Lung microvascular endothelial cell (primary cell): ENCODE measurements at places on chromosomes 16 and 17. TPM values are rescaled to one million over a fixed set of nuclear protein-coding genes. Genes with fewer than 3 reads are reported as not detected.

The NHLRC4 gene
- 2.0 and 2.4 TPM in 2 replicates for total RNA-seq

The P2RX1 gene
- total RNA-seq: not detected in 2 replicates

The KRT27 gene
- total RNA-seq: not detected in 2 replicates

The KCNJ2 gene
- 0.79 and 3.5 TPM in 2 replicates for total RNA-seq

The GH2 gene
- not detected in 2 replicates for total RNA-seq

GRCh38 chr17:71505200-71505599, 615.6 kb upstream of the SOX9 start:
- DNase-seq: no peak

DNA sequence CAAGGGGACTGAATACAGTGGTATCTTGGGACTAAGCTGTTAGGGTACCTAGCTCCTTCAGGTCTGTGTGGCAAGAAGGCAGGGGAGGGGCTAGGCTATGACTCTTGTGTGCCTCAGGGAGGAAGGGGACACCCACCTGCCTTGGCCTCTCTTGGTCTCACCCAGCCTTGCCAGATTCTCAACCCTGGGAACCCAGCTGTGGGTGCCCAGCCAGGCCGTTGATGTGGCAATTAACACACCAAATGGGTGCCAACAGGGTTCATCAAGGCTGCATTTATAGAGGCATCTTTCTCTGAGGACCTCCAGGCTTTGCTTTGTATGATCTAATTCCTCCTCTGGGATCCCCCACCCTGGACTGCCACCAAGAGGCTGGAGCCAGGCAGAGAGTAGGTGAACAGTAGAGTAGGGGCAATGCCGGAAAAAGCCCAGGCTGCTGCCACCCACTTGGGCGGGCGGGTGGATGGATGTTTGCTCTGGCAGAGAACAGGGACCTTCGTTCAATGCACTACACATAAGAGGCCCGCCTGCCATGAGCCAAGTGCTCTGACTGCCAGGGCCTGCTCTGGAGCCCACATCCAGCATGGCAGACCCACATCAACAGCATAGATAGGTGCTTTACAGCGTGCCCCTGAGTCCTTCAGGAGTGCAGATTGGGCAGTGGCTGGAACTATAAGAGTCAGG, 3.2 kb upstream of the ASB16 start:
- no peak for DNase-seq

- no peak for DNase-seq
Observed at GRCh38 chr16:60741810-60742209, 1294.4 kb downstream of the CDH8 start.

GRCh38 chr16:14538604-14539003, 91.5 kb downstream of the PARN start:
- no peak for DNase-seq

- DNase-seq: peak; percentile 22
Observed at GRCh38 chr17:2710071-2710802, 1.3 kb downstream of the CLUH start.

DNA sequence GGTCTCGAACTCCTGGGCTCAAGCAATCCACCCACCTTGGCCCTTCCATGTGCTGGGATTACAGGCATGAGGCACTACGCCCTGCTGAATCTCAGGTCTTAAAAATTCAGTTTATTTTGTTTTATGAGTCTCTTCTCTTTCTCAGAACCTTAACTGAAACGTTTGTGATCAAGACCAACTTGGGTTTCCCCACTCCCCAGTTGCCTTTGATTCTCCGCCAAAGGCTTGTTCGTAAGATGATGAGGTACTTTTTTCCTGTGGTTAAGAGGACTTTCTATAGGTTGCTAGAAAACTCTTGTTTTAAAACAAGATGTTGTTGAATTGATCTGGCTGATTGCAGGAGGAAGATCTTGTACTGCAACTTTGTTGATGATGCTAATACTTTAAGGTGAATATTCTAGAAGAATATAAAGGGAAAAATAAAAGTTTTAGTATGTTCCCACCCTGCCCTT, 11.7 kb downstream of the ABCC1 start:
- DNase-seq: no peak

GRCh38 chr17:78818932-78819331, 21.7 kb downstream of the USP36 start:
- DNase-seq: peak; percentile 92

DNA sequence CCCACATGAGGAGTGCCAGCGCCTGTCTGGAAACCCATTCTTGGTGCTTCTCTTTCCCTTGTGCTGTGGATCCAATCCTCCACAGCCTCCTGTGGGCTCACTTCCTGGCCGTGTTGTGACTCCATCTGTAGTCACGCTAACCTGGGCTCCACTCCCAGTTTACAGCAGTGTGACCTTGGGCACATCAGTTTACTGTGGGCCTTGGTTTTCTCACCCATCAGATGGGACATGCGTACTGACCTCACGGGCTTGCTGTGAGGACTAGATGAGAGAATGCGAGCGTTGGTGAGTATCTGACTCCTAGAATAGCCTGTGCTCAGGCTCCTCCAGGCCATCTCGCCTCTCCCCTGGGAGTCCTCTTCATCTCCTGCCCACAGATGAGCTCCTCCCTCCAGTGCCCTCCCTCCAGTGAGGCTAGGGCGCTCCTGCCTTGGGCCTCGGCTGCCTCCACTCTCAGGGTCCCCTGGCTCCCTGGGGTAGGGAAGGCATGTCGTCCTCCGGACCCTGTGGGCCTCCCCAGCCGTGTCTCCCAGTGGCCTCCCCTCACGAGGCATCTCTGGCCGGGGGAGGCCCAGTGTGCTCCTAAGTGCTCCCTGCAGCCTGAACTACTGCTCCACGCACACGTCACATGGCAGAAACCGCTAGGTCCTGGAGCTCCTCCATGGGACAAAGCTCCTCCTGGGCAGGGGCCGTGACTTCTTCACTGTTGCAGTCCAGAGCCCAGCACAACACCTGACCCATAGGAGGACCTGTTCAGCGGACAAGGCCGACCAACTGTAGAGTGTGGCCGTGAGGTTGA, 5.2 kb upstream of the FOXJ1 start:
- peak; percentile 22 for DNase-seq

DNA sequence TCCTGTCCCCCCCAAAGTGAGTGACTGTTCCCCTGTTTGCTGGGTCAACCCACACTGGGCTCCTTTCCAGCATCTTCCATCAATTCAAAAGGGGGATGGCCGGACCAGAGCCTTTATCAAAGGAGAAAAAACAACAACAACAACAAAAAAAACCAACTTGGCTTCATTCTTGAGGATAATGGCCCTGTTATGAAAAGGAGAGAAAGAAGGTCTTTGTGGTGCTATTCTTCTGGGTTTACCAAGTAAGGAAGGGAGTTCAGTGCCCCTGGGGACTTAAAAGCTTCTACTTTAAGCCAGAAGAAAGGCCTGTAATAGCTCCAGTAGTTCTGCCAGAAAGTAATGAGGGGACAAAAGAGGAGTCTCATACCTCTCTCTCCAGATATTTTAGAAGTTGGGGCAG, 71.5 kb downstream of the RGS9 start:
- no peak for DNase-seq

DNA sequence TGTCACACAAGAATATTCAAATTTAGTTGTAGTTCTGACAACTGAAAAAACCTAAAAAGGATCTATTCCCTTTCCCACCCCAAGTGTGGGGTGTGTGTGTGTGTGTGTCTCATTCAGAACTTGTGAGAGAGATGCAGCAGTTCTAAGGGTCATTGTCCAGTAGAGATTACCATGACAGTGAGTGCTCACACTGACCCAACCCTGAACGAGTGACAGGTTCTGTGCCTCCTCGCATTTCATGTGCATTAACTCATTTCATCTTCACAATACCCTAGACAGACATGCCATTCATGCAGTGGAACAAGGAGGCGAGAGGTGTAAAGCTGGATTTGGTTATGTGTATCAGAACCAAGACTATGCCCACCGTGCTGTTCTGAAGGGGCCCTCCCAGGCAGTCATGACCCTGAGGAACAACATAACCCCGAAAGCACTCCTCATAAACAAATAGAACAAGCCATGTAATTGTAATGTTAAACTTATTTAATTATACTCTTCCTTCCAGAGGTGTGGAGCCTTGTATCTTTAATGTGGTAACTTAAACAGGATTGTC, 102.1 kb downstream of the CLEC16A start:
- DNase-seq: no peak

GRCh38 chr17:8048236-8048635, 9.4 kb downstream of the ALOX15B start:
- DNase-seq: no peak

- no peak for DNase-seq
Observed at GRCh38 chr17:57945996-57946797, 9.0 kb downstream of the CUEDC1 start.

DNA sequence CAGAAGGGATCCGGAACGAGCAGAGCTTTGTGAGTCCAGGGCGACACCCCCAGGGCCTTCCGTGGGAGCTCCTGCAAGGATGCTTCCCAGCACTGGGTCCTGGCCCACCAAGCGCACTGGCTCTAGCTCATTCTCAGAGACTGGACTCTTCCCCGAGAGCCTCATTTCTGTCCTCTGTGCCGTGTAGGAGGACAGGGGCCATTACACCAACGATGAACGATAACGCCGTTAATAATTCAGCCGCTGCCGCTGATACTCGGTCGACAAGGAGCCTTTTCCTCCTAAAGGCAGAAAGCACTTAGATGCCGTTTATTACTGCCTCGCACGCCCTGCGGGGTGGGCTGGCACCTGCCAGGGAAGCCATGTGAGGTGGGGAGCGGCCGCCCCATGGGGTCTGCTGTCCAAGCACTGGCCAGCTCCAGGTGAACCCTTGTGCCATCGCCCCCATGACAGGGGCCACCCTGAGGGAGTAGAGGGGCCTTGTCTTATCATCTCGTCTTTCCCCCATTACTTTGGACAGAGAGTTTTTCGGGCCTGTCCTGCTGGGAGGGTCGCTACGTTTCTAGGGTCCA, 33.5 kb downstream of the TBC1D16 start:
- no peak for DNase-seq

DNA sequence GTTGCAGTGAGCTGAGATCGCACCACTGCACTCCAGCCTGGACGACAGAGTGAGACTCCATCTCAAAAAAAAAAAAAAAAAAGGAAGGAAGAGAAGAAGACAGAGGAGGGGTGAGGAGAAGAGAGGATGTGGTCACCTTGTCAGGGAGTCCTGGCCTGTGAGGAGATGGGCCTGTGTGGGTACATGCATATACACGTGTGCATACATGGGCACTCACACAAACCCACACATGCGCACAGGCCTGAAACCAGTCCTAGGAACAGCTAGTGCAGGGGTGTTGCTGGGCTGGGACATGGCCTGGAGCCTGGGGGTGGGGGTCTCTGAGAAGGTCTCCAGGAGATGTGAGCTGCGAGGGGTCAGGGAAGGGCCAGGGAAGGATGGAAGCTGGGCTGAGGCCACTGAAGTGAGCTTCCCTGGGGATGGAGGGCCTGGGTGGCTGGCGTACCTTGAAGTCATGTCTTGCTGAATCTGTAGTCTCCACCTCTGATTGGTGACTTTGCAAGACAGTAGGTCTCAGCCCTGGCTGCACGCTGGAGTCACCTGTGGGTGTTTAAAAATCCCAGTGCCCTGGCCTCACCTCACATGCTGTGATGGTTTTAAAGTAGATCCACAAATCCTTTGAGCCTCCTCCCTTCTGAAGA, 72.4 kb downstream of the MRM1 start:
- DNase-seq: no peak

GRCh38 chr17:16450028-16450427, 34.7 kb downstream of the TRPV2 start:
- no peak for DNase-seq

GRCh38 chr17:72422505-72423285, 301.9 kb downstream of the SOX9 start:
- DNase-seq: peak; percentile 13

DNA sequence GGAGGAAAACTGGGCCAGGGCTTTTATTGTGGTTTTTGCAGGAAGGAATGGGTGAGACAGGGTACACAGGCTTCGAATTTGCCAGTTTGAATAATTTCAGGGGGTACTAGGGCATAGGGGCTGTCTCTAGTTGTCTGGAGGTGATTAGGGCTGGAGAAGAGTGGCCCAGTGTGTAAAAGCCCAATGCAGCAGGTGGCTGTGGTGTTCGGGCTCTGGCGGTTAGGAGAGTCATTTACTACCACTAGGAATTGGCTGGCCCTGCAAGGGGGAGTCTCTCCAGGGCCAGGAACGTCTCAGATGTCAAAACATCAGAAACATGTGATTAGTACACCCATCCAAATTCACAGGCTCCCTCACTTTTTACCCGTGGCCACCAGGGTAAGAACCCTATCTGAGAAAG, 50.3 kb downstream of the GINS3 start:
- no peak for DNase-seq

GRCh38 chr16:57084257-57084770, 8.1 kb upstream of the CPNE2 start:
- DNase-seq: peak; percentile 82

DNA sequence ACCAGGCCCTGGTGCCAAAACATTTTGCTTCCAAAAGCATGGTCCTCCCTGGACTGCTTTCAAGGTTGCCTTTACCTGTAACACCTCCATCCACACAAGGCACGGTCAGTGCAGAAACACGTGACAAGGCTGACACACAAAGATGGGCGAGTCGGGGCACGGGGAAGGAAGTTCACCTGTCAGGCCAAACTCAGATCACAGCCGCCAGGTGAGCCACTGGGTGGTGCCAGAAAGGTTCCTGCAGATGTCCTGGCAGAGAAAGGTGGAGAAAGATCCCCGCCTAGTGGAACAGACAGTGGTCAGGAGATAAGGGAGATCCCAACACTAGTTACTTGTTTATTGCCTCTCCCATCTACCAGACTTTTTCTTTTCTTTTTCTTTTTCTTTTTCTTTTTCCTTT, 155.3 kb downstream of the AIPL1 start:
- peak; percentile 56 for DNase-seq

DNA sequence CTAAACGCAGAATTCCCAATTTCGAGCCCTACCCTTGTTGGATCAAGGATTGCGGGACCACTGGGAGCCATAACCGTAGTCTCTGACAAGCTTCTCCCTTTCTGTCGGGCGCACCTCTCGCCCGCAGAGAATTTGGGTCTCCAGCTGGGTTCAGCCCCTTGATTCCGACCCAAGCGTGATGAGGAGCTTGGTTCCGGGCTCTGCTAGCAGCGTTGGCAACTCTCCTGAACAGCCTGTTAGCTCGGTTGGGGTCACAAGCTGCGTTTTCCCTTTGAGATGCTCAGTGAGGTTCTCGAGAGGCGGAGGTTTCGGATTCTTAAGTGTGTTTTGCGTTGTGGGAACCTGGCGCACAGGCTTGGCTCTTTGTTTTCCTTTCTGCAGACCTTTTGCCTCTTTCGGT, 655 bp downstream of the ATXN1L start:
- DNase-seq: peak; percentile 14

DNA sequence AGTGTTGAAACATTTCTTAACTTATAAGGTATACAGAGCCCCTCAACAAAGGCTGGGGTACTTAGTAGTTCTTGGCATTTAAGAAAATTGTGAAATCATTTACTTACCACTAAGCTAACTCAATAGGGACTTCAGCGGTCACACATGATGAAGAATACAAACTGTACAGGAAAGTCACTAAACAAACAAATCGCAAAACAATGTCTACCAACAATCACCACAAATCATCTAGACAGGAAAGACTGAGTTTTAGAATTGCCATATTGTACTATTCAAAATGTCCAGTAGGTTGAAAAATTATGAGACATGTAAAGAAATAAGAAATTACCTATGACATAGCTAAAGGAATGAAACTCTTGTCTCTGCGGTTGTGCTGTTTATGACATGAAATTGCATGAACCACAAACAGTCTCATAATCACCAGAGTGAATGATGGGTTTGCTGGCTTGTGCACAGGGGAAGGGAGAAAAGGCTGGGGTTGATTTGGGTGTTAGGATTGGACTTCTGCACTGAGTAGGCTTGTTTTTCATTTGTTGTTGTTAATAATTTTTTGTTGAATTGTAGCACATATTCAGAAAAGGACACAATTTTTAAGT, 441.1 kb upstream of the MON1B start:
- no peak for DNase-seq

GRCh38 chr16:9138021-9138680, 46.7 kb downstream of the HAPSTR1 start:
- no peak for DNase-seq
